ENCODE measurements at places on chromosomes 1 and 21.

- DNase-seq = no peak
Measured at GRCh38 chr1:225817611-225818061, 7.7 kb downstream of the EPHX1 start.

GRCh38 chr1:208793861-208794345, 549.7 kb upstream of the PLXNA2 start:
- DNase-seq = no peak

GRCh38 chr1:62448221-62448933, 11.5 kb downstream of the USP1 start:
- no peak for DNase-seq

GRCh38 chr21:44955141-44955797, 15.4 kb downstream of the SLX9 start:
- no peak for DNase-seq

GRCh38 chr1:41726899-41727748, 191.6 kb downstream of the HIVEP3 start:
- peak; percentile 25 for DNase-seq

DNA sequence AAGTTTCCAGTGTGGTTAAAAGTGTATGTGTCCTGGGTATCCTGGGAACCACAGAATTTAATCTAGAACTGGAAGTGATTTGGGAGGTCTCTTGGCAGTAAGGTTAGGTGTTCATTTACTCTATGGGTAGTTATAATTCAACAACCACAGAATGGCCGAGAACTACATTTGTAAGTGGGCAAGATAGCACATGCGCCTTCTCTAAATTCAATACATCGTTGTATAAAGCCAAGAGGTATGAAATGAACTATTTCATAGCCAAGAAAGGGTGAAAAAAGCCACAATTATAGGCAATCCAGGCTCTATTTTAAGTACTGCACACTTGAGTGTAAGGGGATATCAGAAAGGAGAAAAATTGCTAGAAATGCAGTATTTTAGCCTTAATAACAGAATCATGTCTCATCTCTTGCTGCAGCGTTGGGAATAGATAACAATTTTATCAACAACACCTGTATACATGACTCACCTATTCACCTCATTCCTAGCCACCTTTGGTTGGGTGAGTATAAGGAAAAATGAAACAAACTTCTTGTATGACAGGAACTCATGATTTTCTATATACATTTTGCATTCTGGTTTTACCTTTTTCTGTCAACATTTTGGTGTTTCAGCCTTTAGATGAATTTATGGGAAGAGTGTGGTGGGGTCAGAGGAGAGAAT, 4.5 kb downstream of the SDCCAG8 start:
- DNase-seq = no peak

DNA sequence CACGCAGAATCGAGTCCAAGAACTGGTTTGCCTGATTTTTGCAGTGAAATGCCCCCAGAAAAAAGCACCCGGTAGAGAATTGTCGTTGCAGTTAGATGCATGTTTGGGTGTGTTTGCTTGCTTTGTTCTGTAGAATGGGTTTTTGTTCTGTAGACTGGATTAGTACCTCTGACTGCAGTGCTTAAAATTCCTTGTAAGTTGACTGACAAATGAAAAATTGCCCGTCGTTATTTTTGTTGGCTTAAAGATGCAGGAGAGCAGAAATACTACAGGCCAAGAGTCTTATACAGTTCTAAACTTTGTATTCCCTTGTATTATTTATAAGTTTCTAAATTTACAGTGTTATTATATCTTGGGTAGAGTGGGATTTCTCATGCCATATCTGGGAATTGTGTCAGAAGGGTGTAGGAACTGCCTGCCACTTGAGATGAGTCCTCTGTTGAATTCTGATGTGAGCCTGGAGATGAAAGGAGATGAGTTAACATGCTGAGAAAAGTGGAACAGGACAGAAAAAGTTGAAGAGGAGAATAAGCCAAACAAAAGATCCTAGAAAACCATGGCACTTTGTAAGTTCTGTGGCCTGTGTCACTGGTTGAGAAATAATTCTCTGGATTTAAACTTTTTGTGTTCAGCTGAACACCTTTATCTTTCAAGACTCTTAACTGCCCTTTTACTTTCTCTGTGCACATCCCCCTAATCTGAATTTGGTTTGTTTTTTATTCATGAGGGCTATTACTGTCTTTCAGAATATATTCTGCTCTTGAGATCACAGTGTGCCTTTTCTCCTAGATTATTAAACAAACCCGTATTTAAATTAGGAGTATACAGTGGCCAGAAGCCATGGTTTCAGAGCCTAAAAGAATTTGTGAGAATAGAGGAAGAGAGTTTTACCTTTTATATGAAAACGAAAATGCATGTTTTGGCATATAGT, 1.4 kb downstream of the DESI2 start:
- no peak for DNase-seq

DNA sequence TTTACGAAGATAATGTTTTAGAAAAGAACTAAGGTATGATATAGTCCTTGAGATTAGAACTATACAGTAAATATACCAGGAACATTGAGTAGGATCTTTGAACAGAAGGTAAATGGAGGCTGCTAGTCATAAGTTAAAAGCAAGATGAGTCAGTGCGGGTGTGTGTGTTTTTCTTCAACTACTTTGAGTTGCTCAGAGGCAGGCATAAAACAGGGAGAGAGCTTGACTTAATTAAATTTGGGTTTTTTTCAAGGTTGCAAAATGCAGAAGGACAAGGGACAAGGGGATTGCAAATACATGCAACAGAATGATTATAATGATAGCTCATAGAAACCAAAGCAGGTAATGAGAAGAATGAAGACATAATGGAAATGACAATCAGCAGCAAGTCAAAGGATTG, 815.1 kb downstream of the NCAM2 start:
- DNase-seq = no peak

DNA sequence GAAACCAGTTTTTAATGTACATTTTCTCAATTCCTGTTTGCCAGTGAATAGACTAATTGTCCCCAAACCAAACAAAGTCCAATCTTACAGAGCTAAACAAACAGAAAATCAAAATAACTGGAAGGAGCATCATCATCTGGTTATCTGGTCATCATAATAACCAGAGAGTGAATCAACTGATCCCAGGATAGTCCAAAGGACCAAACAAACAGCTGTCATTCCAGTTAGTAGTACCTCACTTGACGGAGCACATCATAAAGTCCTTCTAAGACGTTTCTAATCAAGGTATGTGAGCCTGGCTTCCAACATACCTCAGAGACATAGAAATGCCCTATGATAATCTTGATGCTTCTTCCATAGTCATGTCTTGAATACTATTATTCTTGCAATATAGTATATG, 240.5 kb downstream of the LTN1 start:
- no peak for DNase-seq

Measured in stimulated activated effector memory CD8-positive, alpha-beta T cell treated with anti-CD3 and anti-CD28 coated beads, Interleukin-12 subunit alpha, Interleukin-12 subunit beta, amount 100 ng/mL, for 72 hours (primary cell).